Kidney (tissue), 22 donors: ENCODE measurements at places on chromosomes 2 and 18. TPM values are rescaled to one million over a fixed set of nuclear protein-coding genes. Genes with fewer than 3 reads are reported as not detected.
A peak's percentile ranks its signal among the peaks of the same experiment; 100 is the strongest.

DNA sequence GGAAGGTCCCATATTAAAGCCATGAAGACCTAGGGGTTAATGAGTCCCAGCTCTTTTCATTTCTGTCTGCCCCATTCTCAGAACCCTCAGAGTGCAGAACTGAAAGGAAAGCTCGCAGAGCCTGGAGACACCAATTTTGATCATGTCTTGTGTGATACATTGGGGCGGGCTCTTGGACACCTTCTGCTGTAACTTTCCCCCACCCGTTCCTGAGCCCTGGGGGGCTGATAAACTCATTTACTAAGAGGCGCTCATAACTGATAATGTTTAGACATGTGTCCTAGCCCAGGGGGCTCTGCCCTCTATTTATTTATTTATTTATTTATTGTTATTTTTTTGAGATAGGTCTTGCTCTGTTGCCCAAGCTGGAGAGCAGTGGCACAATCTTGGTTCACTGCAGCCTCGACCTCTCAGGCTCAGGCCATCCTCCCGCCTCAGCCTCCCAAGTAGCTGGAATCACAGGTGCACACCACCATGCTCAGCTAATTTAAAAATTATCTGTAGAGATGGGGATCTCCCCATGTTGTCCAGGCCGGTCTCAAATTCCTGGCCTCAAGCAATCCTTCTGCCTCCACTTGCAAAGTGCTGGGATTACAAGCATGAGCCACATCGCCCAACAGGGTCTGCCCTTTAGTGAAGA, 72.4 kb upstream of the HAAO start:
- no peak for DNase-seq

DNA sequence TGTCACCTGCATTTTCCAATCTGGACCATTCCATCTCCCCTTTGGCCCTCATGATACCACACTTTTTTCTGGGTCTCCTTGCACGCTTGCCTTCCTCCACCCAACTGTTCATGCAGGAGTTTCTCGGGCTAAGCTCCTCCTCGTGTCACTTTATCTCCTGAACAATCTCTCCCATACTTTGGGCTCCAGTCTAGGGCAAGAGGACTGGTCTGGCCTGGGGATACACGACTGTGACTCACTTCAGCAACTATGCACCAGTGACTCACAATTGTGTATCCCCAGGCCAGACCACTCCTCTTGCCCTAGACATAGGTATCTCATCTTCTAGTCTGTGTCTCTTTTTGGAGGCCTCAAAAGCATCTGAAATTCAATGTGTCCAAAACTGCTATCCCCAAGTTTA, 149.4 kb upstream of the PTPRM start:
- DNase-seq: no peak

DNA sequence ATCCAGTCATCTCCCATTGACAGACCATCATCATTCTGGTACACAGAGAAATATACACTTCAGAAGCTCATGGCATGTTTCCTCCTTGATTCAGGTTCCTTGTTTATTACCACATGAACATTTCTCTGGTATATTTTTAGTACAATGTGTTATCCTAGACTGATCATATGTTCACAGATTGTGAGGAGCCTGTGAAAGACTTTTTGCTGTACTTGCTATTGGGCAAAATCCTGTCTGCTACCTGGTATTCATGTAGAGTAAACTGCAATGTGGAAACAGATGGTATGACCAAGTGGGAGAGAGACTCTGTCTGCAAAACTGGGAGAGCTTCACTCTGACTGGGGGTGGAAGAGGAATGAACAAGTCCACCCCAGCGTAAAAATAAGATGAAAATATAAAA, 657.2 kb downstream of the IRS1 start:
- DNase-seq: no peak

GRCh38 chr2:239751679-239752355, 273.3 kb downstream of the NDUFA10 start:
- peak; percentile 66 for DNase-seq

Gene CAB39
- polyA plus RNA-seq: 39.1 TPM
